HCT116 (cell line): ENCODE measurements at places on chromosomes 2 and 18. TPM values are rescaled to one million over a fixed set of nuclear protein-coding genes. Genes with fewer than 3 reads are reported as not detected.

DNA sequence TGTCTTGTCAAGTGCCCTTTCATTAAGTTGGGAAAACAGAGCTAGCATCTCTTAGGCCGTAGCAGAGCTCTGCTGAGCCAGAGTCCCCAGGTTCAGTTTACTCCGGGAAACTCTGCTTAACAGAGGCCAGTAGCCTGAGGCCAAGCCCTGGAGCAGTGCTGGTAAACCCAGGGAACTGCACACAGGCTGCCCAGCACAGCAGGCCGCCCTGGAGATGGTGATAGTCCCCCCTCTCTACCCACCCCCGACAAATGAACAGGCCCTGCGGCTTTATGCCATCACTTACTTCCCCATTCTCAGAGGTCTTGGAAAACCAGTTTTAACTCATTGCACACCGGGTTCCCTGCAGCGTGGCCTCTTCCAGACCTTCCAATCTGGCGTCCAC lies 3.5 kb downstream of the CNNM4 start:
- DNase-seq: no peak

- DNase-seq: no peak
Observed at GRCh38 chr2:232773815-232774214, 2.5 kb downstream of the KCNJ13 start.

GRCh38 chr2:46018773-46019591 lies 278.2 kb upstream of the EPAS1 start:
- no peak for DNase-seq

PSMD1 gene
- total RNA-seq: 133 TPM

DNA sequence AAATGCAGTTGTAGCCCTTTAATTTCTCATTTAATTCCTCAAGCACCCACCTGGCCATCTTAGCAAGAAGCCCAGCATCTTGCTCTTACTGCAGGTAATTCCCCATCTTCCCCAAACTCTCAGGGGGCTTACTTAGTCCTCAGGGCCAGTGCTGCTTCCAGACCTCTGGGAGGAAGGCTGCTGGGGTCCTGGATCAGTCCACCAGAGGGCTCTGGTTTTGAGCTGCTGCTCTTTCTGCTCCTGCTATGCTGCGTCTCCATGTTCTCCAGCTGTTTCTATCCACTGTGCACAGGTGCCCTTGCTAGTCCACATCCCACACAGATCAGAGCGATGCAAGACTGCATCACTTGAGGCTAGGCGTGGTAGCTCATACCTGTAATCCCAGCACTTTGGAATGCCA lies 34.5 kb upstream of the TMEM87B start:
- DNase-seq: no peak

LHCGR gene
- not detected for total RNA-seq

DNA sequence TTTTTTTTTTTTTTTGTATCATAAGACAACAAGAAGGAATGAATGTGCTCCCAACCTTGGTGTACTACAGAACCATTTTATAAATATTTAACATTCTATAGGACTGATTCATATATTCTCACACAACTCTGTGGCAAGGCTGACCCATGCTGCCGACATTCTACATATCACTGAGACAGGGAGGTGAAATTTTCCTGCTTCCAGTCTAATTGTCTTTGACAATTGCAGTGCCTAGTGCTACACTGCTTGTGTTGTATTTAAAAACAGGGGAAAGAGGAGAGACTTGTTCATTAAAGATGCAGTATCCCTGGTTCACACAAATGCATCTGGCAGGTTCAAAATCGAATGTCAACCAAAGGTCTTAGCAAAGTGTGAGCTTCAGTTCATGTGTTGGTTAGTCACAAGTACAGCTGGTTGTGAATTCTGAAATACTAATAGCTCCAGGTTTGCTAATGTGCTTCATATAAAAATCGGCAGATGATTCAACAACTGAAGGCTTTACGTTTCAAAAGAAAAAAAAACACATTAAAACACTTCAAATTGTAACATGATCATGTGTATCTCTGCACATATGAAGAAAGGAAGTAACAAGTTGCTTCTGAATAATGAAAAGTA lies 130.8 kb downstream of the FIGN start:
- no peak for DNase-seq

DNA sequence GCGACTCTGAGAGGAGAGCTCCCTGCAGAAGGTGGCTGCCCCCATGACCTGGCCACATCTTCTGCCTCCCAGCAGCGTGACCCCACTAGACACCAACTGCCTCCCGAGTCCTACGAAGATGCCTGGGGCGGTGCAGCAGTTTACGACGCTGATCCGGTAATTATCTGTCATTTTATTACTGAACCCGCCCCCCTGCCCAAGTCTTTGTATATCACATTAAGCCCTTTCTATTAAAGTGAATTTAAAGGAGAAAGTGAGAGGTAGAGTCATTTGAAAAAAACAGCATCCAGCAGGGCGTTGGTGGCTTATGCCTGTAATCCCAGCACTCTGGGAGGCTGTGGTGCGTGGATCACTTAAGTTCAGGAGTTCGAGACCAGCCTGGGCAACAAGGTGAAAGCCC lies 33.4 kb downstream of the ABCG8 start:
- no peak for DNase-seq

MATN3 gene
- not detected for total RNA-seq

CXCR1 gene
- total RNA-seq: not detected

PTPRN gene
- not detected for total RNA-seq

LOXHD1 gene
- not detected for total RNA-seq

DNA sequence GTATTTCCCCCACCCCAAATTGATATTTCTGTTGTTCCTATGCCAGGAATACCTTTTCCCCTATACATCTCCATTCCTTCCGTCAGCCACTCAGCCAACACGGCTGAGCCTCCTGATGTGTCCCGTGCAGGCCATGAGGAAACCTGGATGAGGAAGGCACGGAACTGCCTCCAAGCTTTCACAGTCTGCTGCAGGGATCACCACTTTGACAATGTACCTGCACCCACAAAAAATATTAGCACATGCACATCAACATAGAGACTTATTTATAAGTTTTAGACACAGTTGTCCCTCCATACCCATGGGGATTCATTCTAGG lies 101.4 kb upstream of the PPP1CB start:
- no peak for DNase-seq

GALNT14 gene
- total RNA-seq: 11.2 TPM

MOCOS gene
- total RNA-seq: 12.1 TPM

DNA sequence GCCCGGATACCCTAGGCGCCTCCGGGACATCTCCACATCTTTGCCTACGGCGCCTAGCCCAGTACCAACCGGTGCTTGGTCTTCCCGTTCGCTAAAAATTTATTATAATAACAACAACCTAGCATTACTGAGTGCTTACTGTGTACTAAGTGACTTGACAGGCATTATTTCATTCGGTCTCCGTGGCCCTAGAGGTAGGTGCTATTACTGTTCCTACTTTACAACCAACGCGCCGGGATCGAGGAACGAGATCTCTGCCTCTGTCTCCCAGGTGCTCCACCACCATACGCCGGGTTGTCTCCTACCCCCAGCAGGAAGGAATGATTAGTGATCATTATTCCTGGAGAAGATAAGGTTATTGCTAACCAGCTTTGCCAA lies 657 bp upstream of the BIN1 start:
- peak; percentile 33 for DNase-seq

DNA sequence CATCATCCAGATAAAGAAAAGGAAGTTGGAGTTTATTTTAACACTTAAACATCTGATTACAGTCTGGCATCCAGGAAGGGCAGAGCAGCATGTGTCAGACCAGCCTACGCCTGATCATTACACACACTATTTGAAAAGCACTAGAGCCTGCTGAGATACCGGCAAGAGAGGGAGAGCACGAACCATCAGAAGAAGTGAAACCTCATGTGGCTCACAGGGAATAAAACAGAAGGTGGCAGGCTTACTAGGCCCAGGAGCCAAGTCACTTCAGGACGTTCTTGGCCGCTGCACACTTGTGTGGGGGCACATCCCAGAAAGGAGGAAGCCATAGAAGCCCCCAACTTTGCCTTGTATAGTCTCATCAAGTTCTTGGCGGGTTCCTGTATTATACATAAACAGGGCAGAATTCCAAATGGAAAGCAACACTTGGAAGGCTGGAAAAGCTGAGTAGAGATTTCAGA lies 105.5 kb downstream of the UGGT1 start:
- no peak for DNase-seq

IMPACT gene
- total RNA-seq: 46.4 TPM

ANKRD30B gene
- total RNA-seq: not detected

GRCh38 chr2:2455151-2455550 lies 124.1 kb upstream of the MYT1L start:
- no peak for DNase-seq

CETN1 gene
- total RNA-seq: not detected

GRCh38 chr2:169397697-169398096 lies 35.4 kb upstream of the LRP2 start:
- DNase-seq: peak; percentile 3

GRCh38 chr18:44171301-44171700 lies 509.4 kb upstream of the SETBP1 start:
- no peak for DNase-seq

DNA sequence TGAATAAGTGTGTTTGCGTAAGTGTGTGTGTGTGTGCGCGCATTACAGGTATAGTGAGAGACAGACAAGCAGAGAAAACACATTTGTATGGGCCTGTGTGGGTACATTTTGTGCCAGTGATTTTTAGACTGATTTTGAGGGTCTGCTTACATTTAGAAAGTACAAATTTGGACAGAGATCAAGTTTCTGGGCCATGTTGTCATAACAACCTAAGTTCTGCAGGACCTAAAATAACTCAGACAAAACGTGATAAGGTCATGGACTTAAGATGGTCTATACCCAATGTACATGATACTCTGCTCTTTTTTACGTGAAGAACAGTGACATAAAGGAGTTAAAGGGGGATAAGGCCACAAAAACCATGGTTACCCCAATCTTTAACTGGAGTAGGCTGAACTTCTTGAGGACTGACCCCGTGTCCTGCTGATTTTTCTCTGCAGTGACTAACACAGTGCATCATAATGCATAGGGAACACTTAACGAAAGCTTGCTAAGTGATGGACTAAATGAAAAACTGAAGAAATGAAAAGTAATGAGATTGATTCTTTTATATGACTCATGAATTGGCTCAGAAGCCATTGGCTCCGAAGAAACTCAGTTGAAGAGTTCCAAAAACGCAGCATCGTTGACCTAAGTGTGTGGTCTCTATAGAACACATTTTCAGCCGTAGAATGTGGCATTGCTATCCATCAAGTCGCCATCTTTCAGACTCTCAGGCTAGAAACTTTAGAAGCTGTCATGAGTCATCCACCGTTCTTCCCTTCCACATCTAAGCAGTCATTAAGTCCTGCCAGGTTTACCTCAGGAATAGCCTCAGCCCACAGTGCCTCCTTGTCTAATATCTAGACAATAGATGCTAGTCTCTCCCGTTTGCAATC lies 61.6 kb upstream of the NCOA1 start:
- no peak for DNase-seq

- DNase-seq: peak; percentile 79
Observed at GRCh38 chr18:21194871-21195771, 46.9 kb upstream of the GREB1L start.

DNA sequence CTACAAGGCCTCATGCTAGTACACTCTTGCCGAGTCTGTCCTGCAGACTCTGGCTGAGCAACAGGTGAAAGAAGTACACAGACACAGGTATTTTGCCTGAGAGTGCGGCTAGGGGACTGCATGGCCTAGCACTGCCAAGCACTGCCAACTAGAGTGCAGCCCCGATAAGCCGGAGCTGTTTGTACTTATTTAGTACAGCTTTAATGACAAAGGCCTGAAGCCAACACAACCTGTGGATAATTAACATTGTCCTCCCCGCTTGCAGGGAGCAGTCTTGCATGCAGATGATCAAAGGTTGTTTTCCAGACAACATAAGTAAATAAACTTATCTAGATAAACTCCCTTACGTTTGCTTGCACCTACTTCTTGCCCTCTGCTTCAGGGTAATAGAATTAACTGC lies 63.7 kb upstream of the MMADHC start:
- DNase-seq: no peak

TMEM200C gene
- not detected for total RNA-seq

- no peak for DNase-seq
Observed at GRCh38 chr2:191952515-191953270, 105.8 kb upstream of the CAVIN2 start.

GRCh38 chr2:59425247-59425646 lies 1128.2 kb downstream of the BCL11A start:
- no peak for DNase-seq

TUBB8B gene
- 0.57 TPM for total RNA-seq

RGPD3 gene
- 0.15 TPM for total RNA-seq

DNA sequence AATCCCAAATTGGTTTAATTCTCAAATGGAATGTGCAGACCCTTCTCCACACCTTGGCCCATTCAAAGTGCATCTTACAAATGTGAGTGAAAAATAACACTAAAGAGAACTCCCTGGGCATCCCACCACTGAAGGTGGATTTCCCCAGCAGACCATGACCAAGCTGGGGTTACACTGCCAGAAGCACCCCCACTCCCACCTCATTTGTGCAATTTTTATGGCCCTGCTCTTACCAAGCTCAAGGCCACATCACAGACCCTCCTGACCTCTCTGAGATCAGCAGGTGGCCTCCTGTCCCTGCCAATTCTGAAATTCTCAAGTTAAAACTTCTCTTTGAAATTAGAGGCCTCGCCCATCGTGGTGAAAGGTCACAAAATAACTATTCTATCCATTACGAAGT lies 21.6 kb downstream of the SIGLEC15 start:
- DNase-seq: no peak

DNA sequence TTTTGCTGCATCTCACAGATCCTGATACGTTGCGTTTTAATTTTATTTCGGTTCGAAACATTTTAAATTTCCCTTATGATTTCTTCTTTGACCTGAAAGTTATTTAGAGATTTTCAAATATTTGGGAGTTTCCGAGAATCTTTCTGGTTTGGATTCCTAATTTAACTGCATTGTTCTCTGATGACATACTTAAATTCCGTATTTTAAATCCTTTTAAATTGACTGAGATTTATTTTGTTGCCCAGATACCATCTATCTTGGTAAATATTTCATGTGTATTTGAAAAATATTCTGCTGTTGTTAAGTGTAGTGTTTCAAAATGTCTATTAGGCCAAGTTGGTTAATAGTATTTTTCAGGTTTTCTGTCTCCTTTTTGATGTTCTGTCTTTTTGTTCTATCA lies 37.7 kb downstream of the MROH2A start:
- DNase-seq: no peak

GRCh38 chr2:204015118-204015843 lies 78.7 kb downstream of the ICOS start:
- no peak for DNase-seq

GRCh38 chr2:191030521-191031154 lies 16.7 kb upstream of the STAT1 start:
- DNase-seq: no peak

DIPK1C gene
- total RNA-seq: not detected
